ENCODE measurements at places on chromosomes 3 and 15.

- no peak for DNase-seq
Observed at GRCh38 chr3:135992072-135992471, 26.5 kb downstream of the PPP2R3A start.

DNA sequence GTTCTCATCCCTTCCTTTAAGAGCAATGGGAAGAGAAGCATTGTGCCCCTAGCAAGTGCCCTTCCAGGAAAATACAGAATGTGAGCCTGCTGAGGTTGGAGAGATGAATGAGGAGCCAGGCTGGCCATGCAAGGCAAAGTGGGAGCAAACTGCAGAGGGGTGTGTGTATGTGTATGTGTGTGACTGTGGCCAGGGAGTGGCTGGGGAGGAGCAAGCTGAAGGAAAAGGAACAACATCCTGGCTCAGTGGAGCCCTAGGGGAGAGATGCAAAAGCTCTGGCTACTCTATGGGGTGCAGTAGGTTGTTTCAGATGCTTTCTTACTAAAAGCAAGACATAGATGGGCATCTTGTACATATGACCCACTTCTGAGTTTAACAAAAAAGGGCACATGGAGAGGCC lies 20.6 kb downstream of the FOXP1 start:
- no peak for DNase-seq

GRCh38 chr3:177596816-177597271 lies 399.6 kb upstream of the TBL1XR1 start:
- DNase-seq = no peak

GRCh38 chr3:130528120-130528519 lies 11.1 kb downstream of the COL6A6 start:
- DNase-seq = no peak

- DNase-seq = no peak
Observed at GRCh38 chr15:33888176-33888575, 80.1 kb upstream of the CHRM5 start.

- DNase-seq = no peak
Observed at GRCh38 chr3:29637068-29637467, 356.2 kb downstream of the RBMS3 start.
